ENCODE measurements at places on chromosomes 7 and 10. TPM values are rescaled to one million over a fixed set of nuclear protein-coding genes. Genes with fewer than 3 reads are reported as not detected.

- DNase-seq = no peak
Measured at GRCh38 chr7:50121286-50121685, 28.2 kb upstream of the ZPBP start.

GRCh38 chr7:36165059-36165458 lies 12.0 kb downstream of the EEPD1 start:
- DNase-seq = no peak

DNA sequence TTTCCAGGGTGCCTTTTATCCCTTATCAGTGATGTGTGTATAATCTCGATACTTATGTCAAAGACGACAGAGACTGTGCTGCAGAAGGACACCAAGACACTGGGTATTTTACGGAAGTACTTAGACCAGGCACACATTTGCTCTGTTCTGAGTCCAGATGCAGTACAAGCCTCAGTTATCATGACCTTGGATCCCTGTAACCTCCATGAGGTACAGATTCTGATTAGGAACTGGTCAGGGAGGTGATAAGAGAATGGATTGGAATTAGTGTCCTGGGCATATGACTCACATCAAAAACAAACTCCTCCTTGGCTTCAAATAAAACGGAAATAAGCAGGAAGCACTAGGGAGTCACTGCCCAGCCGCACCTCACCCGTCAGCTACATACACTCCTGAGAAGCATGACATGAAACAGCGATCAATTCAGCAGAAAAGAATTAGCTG lies 146.5 kb downstream of the SFMBT2 start:
- no peak for DNase-seq

NCF1 gene
- total RNA-seq = 8.6 TPM

RPA3 gene
- total RNA-seq = 16.3 TPM

MRLN gene
- total RNA-seq = not detected

HMX3 gene
- not detected for total RNA-seq

All from mesenteric fat pad (tissue), 1 donor.